ENCODE measurements at places on chromosomes 4 and X. TPM values are rescaled to one million over a fixed set of nuclear protein-coding genes. Genes with fewer than 3 reads are reported as not detected.
A peak's percentile ranks its signal among the peaks of the same experiment; 100 is the strongest.

The TENM3 gene
- total RNA-seq = 9.5 TPM

DNA sequence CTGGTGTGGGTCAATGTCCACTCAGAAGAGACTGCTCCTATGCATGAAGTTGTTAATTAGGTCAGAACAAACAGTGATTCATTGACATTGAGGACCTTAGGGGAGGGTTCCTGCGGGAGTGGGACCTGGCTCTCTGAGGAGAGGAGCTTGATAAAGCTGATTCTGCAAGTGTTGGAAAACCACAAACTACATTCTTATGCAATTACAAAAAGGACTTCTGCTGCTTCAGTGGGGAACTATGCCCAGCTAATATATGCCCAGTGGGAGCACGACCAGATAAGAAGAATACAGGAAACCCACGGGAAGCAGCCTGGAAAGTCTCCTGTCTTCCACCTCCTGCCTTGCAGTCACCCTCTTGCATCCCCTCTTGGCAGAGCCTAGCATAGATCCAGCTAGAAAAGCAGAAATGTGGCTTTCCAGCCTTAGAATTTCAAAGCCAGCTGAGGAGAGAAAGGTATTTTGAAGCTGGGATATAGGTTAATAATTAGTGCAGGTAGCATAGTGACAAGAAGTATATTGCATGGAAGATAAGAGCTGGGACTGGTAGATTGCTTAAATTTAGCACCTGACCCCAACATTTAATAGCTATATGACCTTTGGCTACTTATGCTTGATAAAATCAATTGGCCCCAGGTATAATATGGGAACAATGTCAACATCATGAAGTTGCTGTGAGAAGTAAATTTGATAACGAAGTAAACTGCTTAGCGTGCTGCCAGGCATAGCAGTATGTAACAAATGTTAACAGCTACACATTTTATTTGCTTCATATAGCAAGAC lies 34.9 kb upstream of the UGT8 start:
- DNase-seq = no peak

DNA sequence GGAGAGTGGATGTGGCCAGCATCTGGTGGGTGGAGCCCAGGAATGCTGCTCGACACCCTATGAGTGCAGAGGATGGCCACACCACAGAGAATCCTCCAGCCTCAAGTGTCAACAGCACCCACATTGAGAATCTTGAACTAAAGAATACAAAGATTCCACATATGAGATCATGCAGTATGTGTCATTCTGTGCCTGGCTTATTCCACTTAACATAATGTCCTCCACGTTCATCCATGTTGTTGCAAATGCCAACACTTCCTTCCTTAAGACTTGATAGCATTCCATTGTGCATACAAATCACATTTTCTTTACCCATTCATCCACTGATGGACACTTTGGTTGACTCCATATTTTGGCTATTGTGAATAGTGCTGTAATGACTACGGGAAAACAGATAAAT lies 145.8 kb downstream of the PRKX start:
- DNase-seq = no peak

The QRFPR gene
- 0.24 TPM for total RNA-seq

- DNase-seq = no peak
These were observed 17.6 kb downstream of the THAP9 start for GRCh38 chr4:82918091-82918490.

- no peak for DNase-seq
These were observed 16.3 kb upstream of the FAT1 start for GRCh38 chr4:186739802-186740434.

The MAGEA12 gene
- not detected for total RNA-seq

The PCYT1B gene
- 0.38 TPM for total RNA-seq

DNA sequence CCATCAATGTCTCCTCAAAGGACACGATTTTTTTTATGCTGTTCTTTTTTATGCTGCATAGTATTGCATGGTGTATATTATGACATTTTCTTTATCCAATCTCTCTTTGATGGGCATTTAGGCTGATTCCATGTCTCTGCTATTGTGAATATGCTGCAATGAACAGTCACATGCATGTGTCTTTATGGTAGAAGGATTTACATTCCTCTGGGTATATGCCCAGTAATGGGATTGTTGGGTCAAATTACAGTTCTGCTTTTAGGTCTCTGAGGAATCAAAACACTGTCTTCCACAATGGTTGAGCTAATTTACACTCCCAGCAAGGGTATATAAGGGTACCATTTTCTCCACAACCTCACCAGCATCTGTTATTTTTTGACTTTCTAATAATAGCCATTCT lies 113.9 kb downstream of the GRIA3 start:
- DNase-seq = no peak

DNA sequence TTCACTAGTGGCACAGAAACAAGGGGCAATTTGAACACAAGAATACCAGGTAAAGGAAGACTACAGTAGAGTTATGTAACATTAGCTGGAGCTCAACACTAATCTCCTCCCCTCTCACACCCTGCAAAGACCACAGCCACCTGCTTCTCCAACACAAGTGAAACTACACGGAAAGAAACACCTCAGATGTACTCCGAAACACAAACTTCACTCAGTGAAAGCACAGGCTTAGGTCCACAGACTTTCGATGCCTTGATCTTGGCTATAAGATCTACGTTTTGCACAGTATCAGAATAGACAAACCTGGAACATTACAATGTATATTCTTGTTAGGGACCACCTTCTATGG lies 7.6 kb downstream of the ACSL1 start:
- DNase-seq = no peak

- no peak for DNase-seq
These were observed 213.1 kb upstream of the MID1 start for GRCh38 chrX:10833299-10834169.

The LGI2 gene
- 2.5 TPM for total RNA-seq

The PNMA5 gene
- not detected for total RNA-seq

- DNase-seq = no peak
These were observed 351 bp upstream of the SLC30A9 start for GRCh38 chr4:41989994-41990364.

The MTNR1A gene
- 0.05 TPM for total RNA-seq

DNA sequence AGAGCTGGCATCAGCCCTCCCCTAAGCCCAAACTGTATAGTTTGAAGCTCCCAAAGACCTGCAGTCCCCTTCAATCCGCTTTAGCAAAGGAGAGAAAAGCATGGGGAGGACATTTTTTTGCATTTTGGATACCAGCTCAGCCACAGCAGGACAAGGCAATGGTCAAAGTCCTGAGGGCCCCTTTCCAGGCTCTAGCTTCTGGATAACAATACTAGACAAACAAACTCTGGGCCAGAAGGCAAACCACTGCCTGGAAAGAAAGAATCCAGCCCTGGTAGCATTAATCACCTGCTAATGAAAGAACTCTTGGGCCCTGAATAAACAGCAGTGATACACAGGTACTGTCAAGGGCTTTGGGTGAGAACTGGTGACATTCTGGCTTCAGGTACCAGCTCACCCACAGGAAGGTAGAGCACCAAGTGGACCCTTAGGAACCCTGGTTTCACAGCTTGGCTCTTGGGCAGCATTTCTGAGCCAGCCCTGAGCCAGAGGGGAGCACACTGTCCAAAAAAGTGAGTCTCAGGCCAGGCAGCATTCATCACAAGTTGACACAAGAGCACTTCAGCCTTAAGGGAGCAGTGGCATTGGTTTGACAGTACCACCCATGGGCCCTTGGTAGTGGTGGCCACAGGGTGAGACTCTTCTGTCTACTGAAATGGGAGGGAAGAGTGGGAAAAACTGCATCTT lies 62.5 kb downstream of the SPIN3 start:
- no peak for DNase-seq

The LUZP4 gene
- total RNA-seq = not detected

DNA sequence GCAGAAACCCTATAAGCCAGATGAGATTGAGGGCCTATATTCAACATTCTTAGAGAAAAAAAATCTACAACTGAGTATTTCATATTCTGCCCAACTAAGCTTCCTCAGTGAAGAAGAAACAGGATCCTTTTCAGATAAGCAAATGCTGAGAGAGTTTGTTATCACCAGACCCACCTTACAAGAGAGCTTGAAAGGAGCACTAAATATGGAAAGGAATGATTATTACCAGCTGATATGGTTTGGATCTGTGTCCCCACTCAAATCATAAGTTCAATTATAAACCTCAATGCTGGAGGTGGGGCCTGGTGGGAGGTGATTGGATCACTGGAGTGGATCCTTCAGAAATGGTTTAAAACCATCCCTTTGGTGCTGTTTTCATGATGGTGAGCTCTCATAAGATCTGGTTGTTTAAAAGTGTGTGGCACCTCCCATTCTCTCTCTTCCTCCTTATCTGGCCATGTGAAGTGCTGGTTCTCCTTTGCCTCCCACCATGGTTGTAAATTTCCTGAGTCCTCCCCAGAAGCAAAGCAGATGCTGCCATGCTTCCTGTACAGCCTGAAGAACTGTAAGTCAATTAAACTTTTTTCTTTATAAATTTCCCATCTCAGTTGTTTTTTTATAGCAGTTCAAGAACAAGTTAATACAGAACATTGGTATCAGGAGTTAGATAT lies 144.2 kb downstream of the MSN start:
- no peak for DNase-seq

DNA sequence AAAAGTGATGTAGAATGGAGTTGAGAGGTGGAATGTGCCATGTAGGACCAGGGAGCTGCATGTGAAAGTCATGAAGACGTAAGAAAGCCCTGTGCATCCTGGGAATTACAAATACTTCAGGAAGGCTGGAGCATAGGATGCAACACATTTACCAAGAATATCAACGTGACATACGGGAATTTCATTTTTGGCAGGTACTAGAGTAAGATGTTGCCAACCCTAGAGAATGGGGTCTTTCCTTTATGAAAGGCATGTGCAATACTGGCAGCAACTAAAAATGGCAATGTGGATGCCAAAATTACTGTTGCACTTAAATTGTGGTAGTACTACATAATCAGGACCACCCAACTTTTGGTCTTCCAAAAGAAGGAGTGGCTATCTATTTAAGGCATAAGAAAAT lies 188.0 kb downstream of the COL25A1 start:
- no peak for DNase-seq

The BEX5 gene
- total RNA-seq = not detected

DNA sequence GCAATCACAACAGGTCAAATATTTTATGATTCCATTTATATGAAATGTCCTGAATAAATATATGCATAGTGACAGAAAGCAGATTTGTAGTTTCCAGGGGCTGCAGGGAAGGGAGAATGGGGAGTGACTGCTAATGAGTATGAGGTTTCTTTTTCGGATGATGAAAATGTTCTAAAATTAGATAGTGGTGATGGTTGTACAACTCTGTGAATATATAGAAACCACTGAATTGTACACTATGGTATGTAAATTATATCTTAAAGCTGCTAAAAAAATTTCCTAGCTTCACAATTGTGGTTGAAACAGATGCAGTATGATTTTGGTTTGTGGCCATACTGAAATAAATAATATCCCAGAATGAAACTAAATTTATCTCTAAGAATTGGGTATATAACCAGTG lies 12.9 kb upstream of the IL2 start:
- DNase-seq = no peak

DNA sequence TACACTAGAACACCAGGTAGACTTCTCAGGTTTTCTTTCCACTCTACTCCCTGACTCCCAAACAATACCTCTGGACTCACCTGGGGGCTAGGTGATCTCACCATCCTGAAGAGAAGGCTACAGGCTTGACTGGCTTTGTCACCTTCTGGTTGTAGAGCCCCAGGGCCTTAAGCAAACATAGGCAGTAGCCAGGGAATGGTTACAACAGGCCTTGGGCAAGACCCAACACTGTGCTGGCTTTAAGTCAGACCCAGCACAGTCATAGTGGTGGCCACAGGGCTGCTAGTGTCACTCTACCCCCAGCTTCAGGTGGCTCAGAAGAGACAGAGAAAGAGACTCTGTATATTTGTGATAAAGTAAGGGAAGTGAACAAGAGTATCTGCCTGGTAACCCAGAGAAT lies 118.1 kb upstream of the EMCN start:
- DNase-seq = no peak

DNA sequence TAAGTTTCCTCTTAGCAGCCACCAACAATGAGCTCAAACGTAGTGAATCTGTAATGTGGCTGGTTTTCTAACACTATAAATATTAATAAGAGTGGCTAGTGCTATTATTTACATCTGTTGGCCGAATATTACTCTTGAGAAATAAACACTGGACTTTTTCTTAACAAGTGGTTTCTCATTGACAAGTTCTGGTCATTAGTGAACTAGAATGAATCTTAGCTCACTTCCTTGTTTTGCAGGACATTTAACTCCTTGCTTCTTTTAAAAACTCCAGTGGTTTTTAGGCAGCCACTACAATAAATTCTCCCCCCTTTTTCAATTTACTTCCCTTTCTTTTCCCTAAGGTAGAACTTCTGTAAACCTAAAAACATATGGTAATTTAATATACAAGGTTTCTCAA lies 177.2 kb downstream of the ARAP2 start:
- DNase-seq = no peak

- no peak for DNase-seq
These were observed 246.7 kb upstream of the ARHGAP24 start for GRCh38 chr4:85228264-85228663.

DNA sequence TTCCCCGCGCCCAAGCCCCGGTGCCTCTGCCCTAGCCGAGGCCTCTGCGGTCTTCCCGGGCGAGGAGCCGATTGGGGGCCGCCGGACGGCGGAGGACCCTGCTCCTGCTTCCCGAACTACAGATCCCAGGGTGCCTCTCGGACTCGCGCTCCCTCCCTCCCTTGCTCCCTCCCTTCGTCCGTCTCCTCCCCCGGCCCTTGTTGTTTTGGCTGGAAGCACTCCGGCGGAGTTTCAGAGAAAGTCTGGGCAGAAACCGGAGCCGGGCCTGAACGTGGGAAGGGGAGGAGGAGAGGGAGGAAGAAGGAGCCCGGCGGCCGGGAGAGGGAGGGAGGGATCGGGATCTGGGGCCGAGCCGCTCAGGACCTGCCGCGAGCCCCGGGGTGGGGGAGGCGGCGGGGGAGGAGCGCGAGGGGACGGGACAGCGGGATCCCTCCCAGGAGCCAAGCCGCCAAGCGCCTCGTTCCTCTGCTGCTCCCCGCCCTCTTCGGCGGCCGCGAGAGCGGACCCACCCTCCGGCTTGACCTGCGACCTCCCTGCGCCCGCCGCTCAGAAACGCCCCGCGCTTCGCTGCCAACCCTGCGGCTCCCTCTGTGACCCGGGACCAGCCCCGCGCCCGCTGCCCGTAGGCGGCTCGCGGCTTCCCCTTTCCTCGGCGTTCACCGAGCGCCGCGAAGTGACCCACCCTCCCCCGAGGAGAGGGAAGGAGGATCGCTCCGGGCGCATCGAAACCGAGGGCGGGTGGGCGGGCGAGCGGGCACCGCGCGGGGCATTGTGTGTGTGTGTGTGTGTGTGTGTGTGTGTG lies 496 bp upstream of the GAB1 start:
- peak; percentile 45 for DNase-seq

The DGKK gene
- total RNA-seq = under 0.01 TPM

The ALAS2 gene
- total RNA-seq = 16.9 TPM

DNA sequence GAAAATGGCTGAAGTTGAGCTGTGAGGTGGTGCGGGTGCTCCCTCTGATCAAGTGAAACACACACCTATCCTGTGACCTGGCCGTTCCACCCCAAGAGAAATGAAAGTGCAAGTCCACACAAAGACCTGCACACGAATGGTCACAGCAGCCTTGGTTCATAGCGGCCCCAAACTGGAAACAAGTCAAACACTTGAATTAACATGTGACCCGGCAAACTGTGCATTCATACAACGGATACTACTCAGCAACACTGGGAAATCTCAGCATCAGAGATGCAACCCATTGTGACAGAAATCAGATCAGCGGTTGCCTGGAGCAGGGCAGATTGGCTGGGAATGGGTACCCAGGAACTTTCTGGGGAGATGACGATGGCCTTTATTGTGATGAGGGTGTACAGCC lies 7.6 kb downstream of the G6PD start:
- DNase-seq = no peak

The PACRGL gene
- total RNA-seq = 9.5 TPM

- no peak for DNase-seq
These were observed 107.9 kb downstream of the MMRN1 start for GRCh38 chr4:90002441-90003062.

The ESX1 gene
- 0.05 TPM for total RNA-seq

The GABRQ gene
- total RNA-seq = 0.09 TPM

Measured in thymus (tissue), 14 donors.